Spinal cord (tissue), 10 donors: ENCODE measurements at places on chromosomes 2 and 18. TPM values are rescaled to one million over a fixed set of nuclear protein-coding genes. Genes with fewer than 3 reads are reported as not detected.

The GREB1L gene
- 7.9 TPM for total RNA-seq

The COL6A3 gene
- 245 TPM for total RNA-seq

The FAM228A gene
- 0.88 TPM for total RNA-seq

The CCNT2 gene
- 43.5 TPM for total RNA-seq

The SEPTIN10 gene
- total RNA-seq = 82.6 TPM

The CPO gene
- total RNA-seq = 0.33 TPM

The PID1 gene
- 33.4 TPM for total RNA-seq

The IL1RL1 gene
- total RNA-seq = 0.17 TPM

The TCF4 gene
- 234 TPM for total RNA-seq

The SERPINB12 gene
- total RNA-seq = not detected

The RNF138 gene
- 58.8 TPM for total RNA-seq

The TMEFF2 gene
- total RNA-seq = 46.7 TPM
